NCI-H1417 treated with DMSO at 0.1 percent for 48 hours (cell line): ENCODE measurements at places on chromosomes 12 and 14.

DNA sequence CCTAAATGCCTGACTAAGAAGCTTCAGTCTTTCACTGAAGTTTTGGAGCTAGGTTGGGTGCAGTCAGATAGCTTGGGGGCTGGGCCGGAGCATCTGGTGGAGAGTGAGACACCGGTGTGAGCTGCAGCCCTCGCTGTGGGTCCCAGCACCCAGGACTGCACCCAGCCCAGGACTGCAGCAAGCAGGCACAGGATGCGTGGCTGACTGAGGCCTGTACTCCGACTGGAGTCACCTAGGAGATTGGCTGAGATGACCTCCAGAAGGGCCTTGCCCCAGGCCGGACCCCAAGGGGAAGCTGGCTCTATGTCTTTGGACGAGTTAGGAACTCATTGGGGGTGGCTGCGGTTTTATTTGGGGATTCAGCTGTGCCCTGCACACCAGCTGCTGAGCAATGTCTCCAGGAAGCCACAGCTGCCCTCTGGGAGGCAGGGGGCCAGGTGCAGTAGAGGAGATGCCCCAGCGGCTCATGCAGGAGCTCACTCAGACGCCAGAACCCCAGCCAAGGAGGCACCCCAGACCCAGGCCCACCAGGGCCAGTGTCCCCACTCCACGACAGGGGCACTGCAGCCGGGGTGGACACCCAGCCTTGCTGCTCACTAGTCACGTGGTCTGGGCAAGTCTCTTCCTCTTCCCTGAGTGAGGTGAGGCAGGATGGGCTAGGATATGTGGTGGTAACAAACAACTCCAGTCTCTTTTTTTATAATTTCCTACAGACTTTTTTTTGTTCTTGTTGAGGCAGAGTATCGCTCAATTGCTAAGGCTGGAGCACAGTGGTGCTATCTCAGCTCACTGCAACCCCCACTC is 31.8 kb upstream of the RCOR1 start:
- DNase-seq: no peak

DNA sequence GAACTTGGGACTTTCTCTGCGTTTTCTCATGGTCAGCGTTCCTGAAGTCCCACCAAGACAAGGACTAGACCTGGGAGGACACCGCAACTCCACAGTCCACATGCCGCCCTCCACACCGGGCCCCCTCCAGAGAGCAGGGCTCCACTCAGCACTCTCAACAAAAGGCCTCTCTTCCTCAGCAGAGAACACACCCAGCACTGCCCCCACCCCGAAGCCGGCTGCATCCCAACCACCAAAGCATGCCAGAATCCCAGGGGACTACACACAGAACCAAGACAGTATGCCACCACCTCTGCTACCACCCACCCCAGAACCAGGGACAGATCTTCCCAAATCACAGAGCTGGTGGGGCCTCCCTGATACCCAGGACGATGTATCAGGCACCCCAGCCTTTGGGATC is 88.3 kb downstream of the BCL11B start:
- DNase-seq: no peak

DNA sequence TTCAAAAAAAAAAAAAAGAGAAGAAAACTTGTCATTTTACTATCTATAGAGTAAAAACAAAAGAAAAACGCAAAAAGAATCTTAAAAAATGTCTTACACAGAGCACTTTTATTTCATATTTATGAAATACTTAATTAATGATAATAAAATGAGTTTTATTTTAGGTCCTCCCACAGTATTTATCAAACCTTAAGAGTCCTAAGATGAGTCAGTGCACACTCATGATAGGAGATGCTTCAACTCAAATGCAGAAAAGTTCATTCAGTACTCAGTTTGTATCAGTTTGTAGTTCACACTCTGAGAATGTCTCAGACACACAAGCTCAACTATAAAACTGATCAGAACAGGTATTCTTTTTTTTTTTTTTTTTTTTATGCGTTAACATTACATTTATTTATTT is 41.7 kb downstream of the TRIM9 start:
- no peak for DNase-seq

DNA sequence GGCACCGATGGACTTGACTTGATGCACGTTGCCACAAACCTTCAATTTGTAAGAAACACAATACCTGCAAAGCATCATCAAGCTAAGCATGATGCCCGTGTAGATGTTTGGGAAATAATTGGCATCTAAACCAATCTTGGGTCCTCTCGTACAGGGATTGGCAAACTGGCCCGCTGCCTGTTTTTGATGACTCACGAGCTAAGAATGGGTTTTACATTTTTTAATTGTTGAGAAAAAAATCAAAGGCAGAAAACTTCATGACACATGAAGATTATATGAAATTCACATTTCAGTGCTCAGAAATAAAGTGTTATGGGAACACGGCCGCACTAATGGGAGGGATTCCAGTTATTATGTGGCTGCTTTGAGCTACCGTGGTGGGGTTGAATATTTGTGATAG is 10.9 kb downstream of the MTA1 start:
- DNase-seq: no peak

DNA sequence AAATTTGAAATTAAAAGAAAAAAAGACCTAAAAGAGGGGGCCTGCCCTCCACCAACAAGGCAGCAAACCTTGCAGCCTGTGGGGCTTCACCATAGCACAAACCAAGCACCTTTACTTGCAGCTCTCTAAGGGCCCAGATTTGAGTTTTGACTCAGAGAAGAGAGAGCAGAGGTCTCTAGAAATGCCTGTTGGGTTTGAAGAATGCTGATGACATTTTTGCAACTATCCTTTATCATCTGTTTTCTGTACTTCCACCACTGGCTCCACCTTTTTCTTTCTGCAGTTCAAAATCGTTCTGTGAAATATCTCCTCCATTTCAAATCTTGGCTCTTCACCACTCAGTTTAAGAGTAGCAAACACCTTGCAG is 83.8 kb upstream of the HMGA2 start:
- no peak for DNase-seq

DNA sequence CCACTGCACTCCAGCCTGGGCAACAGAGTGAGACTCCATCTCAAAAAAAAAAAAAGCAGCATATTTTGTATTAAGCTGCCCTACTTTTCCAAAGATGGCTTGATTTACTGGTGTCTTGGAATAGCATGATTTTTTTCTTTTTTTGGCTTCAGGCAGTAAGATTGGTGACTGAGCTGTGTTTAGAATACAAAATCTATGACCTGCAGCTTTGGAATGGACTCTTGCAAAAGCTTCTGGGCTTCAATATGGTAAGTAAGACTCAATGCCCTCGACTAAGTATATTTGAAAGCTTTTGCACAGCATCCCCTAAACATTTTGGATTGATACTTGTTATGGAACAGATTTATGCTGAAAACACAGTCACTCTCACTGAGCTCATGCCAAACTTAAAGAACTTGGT is 87.8 kb downstream of the KNTC1 start:
- no peak for DNase-seq

DNA sequence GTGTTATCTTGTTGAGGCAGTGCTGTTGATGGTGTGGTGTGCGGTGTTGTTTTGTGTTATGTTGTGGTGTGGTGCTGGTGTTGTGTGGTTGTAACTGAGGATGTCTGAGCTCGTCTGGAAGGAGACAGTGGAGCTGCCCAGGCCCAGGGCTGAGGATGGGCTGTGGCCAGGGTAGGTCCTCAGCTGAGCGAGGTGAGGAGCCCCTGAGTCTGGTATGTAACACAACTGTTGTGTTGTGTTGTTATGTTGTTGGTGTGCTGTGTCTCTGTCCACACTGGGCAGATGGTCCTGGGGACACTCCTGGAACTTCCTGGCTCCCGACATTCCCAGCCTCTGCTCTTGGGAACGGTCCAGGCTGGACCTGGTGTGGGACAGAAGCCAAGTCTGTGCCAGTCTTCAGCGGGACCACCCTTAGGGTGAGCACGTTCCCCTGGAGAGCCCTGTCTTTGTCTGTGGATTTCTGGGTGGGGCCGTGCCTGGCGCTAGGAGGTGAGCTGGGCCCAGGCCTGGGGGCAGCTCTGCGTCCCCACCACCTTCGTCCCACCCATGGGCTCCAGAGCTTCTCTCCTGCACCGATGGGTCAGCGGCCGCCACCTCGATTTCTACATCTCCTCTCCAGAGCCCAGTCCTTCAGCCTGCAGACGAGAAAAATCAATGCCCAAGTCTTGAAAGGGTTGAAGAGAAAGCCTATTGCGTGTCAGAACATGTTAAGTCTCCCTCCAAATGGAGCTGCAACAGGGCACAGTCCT is 27.4 kb upstream of the SFSWAP start:
- no peak for DNase-seq
